H9 (cell line): ENCODE measurements at places on chromosomes 2 and 18. TPM values are rescaled to one million over a fixed set of nuclear protein-coding genes. Genes with fewer than 3 reads are reported as not detected.

- H3K4me3 ChIP-seq, result no peak overlapping the region
- no peaks in the 10 kb centered on the region for H3K36me3 ChIP-seq
- no peaks in the 10 kb centered on the region for H3K27me3 ChIP-seq
- H3K27ac ChIP-seq, result no peak overlapping the region
- no peaks in the 10 kb centered on the region for H3K4me1 ChIP-seq
Observed at GRCh38 chr2:189109921-189110397, 69.6 kb downstream of the COL5A2 start.

GRCh38 chr2:54853616-54854310, 130.3 kb downstream of the EML6 start:
- H3K4me3 ChIP-seq, result no peak overlapping the region
- H3K27me3 ChIP-seq, result no peaks in the 10 kb centered on the region
- H3K4me1 ChIP-seq, result no peaks in the 10 kb centered on the region
- no peak for DNase-seq

GRCh38 chr18:62729487-62730386, 14.4 kb downstream of the PHLPP1 start:
- H3K36me3 ChIP-seq, result peaks cover 12% of the 10 kb centered on the region
- no peak overlapping the region for H3K27ac ChIP-seq
- no peak for DNase-seq
- no peaks in the 10 kb centered on the region for H3K27me3 ChIP-seq

- H3K27ac ChIP-seq, result no peak overlapping the region
- H3K27me3 ChIP-seq, result no peaks in the 10 kb centered on the region
- no peaks in the 10 kb centered on the region for H3K36me3 ChIP-seq
- DNase-seq, result no peak
Observed at GRCh38 chr2:123864416-123864815, 160.7 kb upstream of the CNTNAP5 start.

DNA sequence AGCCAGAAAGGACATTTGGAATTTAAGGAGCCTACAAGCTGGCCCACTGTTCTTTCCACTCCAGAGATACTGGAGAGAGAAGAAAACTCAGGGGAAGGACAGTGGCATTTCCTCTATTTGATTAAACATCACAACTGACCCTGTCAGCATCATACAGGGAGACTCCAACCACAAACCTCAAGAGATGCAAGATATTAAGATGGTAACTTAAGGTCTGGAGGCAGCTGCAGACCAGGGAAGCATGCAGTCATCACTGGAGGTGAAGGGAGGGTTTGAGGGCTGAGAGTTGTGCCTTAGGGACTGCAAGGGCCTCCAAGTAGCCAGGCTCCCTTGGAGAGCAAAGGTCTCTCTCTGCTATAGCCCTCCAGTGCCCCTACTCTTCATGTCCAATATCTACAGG, 67.4 kb downstream of the RNF152 start:
- no peaks in the 10 kb centered on the region for H3K36me3 ChIP-seq
- H3K27me3 ChIP-seq, result no peaks in the 10 kb centered on the region
- no peak for DNase-seq
- H3K27ac ChIP-seq, result no peak overlapping the region
- H3K4me1 ChIP-seq, result peaks cover 3% of the 10 kb centered on the region; the same call in 1 of the 2 replicates
- H3K4me3 ChIP-seq, result no peak overlapping the region

- peaks cover 4% of the 10 kb centered on the region; the same call in 1 of the 2 replicates for H3K27me3 ChIP-seq
- H3K4me3 ChIP-seq, result no peak overlapping the region
Observed at GRCh38 chr2:218783688-218784087, 1.7 kb downstream of the CYP27A1 start.

DNA sequence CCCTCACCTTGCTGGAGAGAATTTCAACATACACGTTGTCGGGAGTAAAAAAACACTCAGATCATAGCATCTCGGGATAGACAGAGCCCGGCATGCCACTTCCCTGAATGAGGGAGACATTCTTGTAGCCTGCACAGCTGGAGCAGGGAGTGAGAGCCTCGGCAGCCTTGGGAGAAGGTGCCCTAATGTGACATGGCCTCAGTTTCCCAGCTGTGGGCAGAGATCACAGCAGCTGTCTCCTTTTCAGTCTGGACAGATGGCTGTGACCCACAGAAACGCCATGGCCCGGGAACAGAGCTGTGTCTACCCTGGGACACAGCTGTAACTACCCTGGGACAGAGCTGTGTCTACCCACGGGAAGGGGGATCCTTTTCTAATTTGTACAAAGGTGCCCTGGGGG, 55.9 kb downstream of the HS1BP3 start:
- H3K36me3 ChIP-seq, result no peaks in the 10 kb centered on the region
- H3K27me3 ChIP-seq, result no peaks in the 10 kb centered on the region
- no peak overlapping the region for H3K27ac ChIP-seq
- DNase-seq, result no peak
- no peaks in the 10 kb centered on the region; the same call in 1 of the 2 replicates for H3K4me1 ChIP-seq

GRCh38 chr18:74268933-74269620, 22.7 kb downstream of the CYB5A start:
- no peak overlapping the region for H3K4me3 ChIP-seq
- H3K27me3 ChIP-seq, result no peaks in the 10 kb centered on the region
- H3K4me1 ChIP-seq, result peaks cover 10% of the 10 kb centered on the region; the same call in 1 of the 2 replicates
- H3K27ac ChIP-seq, result no peak overlapping the region

DNA sequence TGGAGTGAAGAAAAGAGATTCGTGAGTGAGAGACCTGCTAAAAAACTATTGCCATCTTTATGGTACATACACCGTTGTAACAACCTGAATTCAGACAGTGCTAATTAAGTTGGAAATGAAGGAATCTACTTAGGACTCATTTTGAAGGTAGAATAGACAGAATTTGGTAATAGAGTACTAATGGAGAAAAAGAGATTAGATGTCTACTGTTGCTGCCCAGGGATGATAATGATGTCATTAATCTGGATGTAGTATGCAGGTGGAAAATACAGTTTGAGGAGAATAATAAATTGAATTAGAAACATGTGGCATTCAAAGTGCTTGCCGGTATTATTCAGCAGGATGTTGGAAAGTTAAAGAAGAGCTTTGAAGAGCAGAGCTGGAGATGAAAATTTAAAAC, 44.7 kb downstream of the DIS3L2 start:
- H3K27me3 ChIP-seq, result no peaks in the 10 kb centered on the region
- DNase-seq, result no peak
- H3K4me3 ChIP-seq, result no peak overlapping the region

DNA sequence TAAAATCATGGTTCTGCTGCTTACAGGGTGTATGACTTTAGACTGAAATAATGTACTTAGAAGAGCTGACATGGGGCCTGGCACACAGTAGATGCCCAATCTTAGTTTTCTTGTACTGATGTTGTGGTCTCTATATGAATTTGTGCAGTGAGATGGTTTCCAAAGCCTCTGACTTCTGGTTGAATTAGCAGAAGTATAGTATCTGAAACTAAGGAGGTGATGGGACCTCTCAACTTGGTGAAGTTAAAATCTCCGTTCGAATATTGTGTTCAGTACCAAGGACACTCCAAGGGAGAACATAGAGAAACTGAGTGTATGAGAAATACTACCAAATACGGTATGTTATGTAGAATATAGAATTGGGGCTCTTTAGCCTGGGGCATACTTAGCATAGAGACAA, 120.9 kb downstream of the ANTXR1 start:
- peaks cover 2% of the 10 kb centered on the region; the same call in 1 of the 2 replicates for H3K4me1 ChIP-seq
- H3K36me3 ChIP-seq, result peaks cover 9% of the 10 kb centered on the region
- H3K4me3 ChIP-seq, result no peak overlapping the region

DNA sequence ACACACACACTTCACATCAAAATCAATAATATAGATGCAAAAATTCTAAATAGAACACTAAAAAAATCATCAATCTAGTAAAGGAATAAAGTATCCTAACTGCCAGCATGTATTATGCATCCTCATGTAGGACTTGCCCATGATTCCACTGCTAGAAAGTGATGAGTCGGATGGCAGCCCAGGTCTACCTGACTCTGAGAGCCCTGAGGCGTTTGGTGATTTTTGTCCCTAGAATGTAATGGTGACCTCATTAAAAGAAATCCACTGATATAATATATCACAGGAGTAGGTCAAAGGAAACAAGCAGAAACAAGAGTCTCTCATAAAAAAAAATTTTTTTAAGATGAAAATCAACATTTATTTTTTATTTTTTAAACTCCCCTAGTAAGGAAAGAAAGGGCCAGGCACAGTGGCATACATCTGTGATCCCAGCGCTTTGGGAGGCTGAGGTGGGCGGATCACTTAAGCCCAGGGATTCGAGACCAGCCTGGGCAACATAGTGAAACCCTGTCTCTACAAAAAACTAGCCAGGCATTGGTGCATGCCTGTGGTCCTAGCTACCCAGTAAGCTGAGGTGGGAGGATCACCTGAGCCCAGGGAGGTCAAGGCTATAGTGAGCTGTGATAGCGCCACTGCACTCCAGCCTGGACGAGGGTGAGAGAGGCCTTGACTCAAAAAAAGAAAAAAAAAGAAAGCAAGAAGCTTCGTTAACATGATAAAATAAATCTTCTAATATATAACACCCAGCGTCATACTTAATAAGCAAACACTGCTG, 24.4 kb upstream of the ACTG2 start:
- H3K4me3 ChIP-seq, result no peak overlapping the region
- H3K36me3 ChIP-seq, result peaks cover 27% of the 10 kb centered on the region
- DNase-seq, result peak; percentile 38
- no peak overlapping the region for H3K27ac ChIP-seq

GRCh38 chr2:160425434-160426151, 68.0 kb downstream of the RBMS1 start:
- H3K36me3 ChIP-seq, result peaks cover 9% of the 10 kb centered on the region
- no peak overlapping the region for H3K4me3 ChIP-seq
- no peak overlapping the region for H3K27ac ChIP-seq

Gene COL4A4
- 0.92 and 1.2 TPM in 2 replicates for total RNA-seq

Gene KCNF1
- total RNA-seq, result 3.2 and 4.8 TPM in 2 replicates

Gene SLC23A3
- total RNA-seq, result 1.2 and 1.9 TPM in 2 replicates

Gene DSG4
- total RNA-seq, result not detected in 2 replicates

Gene ANKRD30B
- not detected in 2 replicates for total RNA-seq

Gene UNC80
- total RNA-seq, result 0.52 and 0.77 TPM in 2 replicates
